Kidney epithelial cell (primary cell): ENCODE measurements at places on chromosomes 6 and 20. TPM values are rescaled to one million over a fixed set of nuclear protein-coding genes. Genes with fewer than 3 reads are reported as not detected.
A peak's percentile ranks its signal among the peaks of the same experiment; 100 is the strongest.

GRCh38 chr20:15257569-15257870 lies 920.1 kb upstream of the FLRT3 start:
- no peak for DNase-seq

DNA sequence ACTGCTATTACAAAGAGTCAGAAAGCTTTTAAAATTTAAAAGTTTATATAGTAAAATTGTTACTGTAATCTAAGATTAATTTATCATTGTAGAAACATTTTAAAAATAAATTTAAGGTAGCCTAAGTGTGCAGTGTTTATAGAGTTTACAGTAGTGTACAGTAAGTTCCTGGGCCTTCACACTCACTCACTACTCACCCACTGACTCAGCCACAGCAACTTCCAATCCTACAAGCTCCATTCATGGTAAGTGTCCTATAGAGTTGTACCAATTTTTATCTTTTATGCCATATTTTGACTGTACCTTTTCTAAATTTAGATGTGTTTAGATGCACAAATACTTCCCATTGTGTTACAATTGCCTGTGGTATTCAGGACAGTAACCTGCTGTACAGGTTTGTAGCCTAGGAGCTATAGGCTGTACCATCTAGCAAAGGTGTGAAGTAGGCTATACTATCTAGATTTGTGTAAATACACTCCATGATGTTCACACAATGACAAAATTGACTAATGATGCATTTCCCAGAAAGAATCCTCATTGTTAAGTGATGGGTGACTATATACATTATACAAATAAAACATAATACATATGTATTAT lies 10.2 kb upstream of the TMEM170B start:
- DNase-seq, result no peak

DNA sequence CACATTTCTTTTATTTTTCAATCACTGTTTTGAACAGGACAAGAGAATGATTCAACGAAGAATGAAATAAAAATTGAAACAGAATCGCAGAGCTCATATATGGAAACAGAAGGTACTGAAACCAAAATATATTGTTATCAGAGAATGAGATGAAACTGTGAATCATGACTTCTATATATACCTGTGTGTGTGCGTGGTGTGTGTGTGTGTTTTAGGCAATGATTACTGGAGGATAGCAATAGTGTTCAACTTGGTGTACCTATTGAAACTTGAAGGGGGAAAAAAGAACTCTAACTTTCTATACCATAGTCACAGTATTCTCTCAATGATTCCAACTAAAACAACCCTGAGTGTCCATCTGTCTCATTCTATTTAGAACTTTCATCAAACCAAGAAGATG lies 586.6 kb downstream of the KIF16B start:
- no peak for DNase-seq

GRCh38 chr20:20192366-20192765 lies 140.0 kb downstream of the CFAP61 start:
- no peak for DNase-seq

DNA sequence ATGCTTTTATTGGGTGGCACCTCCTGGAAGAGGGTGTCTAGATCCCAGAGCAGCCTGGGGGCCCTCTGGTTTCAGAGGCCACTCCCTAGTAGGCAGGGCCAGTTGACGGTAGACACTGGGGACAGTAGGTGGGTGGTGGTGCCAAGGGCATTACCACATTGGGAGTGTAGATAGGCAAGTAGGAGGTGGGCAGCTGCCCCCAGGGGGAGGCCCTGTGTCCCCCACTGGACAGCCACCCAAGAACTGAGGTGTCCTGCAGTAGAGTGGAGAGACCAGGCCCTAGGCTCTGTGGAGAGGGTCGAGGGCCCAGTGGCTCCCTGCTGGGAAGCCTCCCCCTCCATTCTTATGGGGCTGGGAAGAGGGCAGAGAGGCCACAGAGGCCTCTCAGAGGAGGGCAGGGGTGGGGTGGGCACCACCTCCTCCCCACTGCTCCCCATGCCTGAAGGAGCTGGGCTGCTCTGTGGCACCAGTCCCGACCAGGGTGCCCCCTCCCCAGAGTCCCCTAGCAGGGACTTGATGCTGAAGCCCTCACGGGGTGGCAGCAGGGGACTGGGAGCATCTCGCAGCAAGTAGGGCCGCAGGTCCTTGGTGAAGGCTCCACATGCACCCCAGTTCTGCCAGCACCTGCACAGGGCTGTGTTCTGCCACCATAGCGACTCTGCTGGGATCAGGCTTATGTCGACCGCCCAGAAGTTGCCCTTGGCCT lies 305.0 kb upstream of the KCNQ5 start:
- DNase-seq, result no peak

DNA sequence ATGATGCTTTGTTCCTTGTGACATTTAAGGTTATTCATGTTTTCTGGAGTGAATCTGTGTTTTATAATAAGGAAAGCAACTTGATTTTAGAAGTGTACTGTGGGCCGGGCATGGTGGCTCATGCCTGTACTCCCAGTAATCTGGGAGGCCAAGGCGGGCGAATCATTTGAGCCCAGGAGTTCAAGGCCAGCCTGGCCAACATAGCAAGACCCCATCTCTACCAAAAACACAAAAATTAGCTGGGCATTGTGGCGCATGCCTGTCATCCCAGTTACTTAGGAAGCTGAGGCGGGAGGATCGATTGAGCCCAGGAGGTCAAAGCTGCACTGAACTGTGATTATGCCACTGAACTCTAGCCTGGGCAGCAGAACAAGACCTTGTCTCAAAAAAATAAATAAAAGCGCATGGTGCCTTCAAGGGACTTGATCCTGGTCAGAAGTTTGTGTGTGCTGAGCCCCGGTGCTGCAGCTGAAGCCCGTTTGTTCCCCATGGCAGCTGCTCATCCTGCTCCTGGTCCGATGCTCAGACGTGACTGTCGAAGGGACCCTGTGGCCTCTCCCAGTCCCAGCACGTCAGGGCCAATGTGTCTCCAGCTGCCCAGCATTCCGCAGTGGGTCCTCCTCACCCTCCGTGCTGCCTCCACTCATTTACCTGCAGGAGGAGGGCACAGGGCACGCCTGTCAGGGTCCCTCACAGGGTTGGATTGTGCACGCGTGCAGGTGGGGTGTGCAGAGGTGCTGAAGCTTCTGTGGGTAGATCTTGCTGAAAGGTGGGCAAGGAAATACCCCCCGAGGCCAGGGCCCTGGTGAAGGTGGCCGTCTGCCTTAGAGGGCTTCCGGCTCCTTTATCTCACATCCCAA lies 18.3 kb downstream of the ENTPD6 start:
- DNase-seq, result no peak

GRCh38 chr20:47396762-47397476 lies 40.4 kb upstream of the ZMYND8 start:
- DNase-seq, result no peak

GRCh38 chr6:55827818-55828522 lies 47.4 kb downstream of the BMP5 start:
- no peak for DNase-seq

DNA sequence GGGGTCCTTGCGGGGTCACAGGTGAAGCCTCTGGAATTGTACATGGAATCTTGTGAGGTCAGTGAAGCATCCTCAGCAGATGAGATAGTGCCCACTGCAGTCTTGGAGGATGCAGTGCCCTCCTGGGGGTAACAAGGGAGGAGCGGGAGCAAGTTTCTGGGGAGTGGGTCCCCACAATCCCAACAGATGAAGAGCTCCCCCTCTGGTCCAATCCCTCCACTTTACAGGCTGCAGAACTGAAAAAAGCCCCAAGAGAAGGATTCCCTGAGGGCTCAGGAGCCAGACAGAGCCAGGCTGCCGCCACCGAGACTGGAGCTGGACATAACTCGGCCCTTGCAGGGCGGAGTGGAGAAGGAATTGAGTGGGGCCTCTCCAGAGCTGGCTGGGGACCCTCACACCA lies 52.4 kb downstream of the TTI1 start:
- DNase-seq, result no peak

GRCh38 chr6:115544765-115545671 lies 515.7 kb downstream of the FRK start:
- DNase-seq, result no peak

- no peak for DNase-seq
These were observed 53.8 kb upstream of the CCDC28A start for GRCh38 chr6:138719744-138720143.

The PAK5 gene
- total RNA-seq, result 0.07 and 0.17 TPM in 2 replicates

DNA sequence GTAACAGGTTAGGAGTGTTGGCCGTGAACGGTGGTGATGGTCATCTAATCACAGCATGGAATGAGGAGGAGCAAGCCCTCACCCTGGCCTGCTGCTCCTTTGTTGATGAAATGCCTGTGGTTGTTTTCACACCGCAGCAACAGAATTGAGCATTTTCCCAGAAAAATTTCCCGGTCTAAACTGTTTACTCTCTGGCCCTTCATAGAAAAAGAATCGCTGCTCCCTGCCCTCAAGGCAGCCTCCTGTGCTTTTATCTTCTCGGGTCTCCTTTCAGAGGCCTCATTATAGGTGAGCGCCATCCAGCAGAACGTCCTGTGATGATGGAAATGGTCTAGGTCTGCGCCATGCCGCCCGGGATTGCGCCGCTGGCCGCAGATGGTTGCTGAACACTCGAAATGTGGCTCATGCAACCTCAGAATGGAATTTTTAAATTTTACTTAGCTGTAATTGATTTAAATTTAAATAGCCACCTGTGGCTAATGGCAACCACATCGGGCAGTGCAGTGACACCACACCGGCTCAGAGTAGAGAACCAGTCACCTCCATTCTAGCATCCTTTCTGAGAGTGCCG lies 30.2 kb downstream of the PHACTR3 start:
- no peak for DNase-seq

GRCh38 chr6:43060034-43060754 lies 763 bp downstream of the KLC4 start:
- no peak for DNase-seq

- DNase-seq, result no peak
These were observed 16.8 kb upstream of the ARFGEF2 start for GRCh38 chr20:48904566-48905296.

GRCh38 chr6:107740496-107741190 lies 83.5 kb downstream of the SCML4 start:
- no peak for DNase-seq

DNA sequence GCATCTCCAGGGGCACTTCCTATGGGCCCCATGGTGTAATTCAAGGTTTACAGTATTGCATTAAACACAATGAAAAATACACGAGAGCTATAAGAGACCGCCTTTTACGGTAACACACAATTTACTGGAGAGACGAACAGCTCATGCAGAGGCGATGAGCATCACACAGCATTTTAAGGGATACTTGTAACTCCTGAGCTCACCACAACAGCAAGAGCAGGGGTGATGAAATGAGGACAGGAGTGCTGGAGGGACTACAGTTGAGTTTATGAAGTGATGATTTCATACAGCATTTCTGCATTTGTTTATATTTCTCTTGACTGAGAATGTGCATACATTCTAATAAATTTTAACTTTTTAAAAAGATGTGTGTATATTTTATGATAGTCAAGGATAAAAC lies 113.9 kb downstream of the WDR27 start:
- no peak for DNase-seq

DNA sequence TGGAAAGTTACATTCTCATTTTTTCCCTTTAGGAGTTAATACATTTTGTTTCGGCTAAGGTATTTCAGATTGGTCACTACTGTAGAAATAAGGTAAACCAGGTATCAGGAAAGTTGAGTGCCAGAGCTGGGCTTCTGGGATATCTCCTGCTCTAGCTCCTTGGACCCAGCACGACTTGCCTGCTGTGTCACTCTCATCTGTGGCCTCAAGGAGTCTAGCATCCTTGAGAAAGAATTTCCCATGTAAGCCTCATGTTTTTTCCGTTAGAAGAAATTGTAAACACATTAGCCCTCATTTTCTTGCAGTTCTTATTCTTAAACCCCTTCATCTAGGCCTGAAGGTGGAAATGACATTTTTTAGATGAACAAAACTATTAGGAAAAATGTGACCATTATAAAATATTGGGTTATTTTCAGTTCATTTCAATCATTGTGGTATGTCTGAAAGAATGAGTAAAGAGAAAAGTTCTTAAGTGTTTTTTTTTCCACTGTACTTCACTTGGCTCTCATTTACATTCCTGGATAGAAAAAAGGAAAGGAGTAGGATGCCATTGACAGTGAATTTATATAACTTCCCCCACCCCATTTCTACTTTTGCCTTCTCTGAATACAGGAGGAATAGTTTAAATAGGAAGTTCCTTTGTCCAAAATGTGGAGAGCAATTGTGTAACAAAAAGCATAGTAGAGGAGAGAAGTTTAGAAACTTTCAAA lies 46.7 kb downstream of the CD2AP start:
- DNase-seq, result no peak

- DNase-seq, result no peak
These were observed 26.3 kb upstream of the ZNF318 start for GRCh38 chr6:43395776-43396175.

DNA sequence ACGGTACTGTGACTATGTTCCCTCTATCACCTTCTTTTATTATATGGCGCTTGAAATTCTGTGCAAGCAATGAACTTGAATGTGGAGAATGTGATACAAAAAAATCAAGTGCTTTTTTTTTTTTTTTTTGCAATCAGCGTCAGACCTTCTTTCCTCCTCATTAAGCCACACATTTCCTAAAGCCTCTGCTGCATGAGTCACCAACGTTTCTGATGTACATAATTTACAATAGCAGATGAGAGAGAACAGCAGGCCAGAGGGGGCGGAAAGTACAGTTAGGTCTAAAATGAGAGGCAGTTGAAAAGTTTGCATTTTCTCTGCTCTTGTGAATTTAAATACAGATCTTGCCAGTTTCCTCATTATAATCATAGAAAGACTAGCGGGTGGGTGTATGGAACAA lies 114.6 kb upstream of the RIPOR2 start:
- peak; percentile 25 for DNase-seq
